Activated naive CD8-positive, alpha-beta T cell treated with anti-CD3 and anti-CD28 coated beads for 36 hours (primary cell): ENCODE measurements at places on chromosomes 7 and 10. TPM values are rescaled to one million over a fixed set of nuclear protein-coding genes. Genes with fewer than 3 reads are reported as not detected.

CALCR gene
- not detected for total RNA-seq

GPR37 gene
- total RNA-seq, result not detected

SFTPA1 gene
- total RNA-seq, result not detected

HOXA2 gene
- not detected for total RNA-seq

RBP3 gene
- not detected for total RNA-seq

NUTM2E gene
- not detected for total RNA-seq

EN2 gene
- not detected for total RNA-seq

SLC18A3 gene
- not detected for total RNA-seq

DNA sequence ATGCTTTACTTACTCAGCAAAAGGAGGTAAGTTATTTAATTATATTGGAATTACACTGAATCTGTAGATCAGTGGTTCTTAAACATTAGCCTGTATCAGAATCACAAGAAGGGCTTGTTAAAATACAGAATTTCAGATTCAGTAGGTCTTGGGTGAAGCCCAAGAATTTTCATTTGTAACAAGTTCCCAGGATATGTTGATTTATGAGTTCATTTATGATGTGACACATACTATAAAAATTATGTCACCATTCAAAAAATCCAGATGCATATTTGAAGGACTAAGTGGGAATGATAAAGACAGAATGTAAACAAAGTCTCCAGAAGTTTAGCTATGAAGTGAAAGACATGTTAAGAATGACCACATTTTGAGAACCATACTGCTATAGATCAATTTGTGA, 52.3 kb downstream of the HECTD2 start:
- no peaks in the 10 kb centered on the region for H3K27me3 ChIP-seq
- H3K4me1 ChIP-seq, result no peaks in the 10 kb centered on the region
- DNase-seq, result no peak
- no peak overlapping the region for H3K4me3 ChIP-seq
- no peak overlapping the region for H3K27ac ChIP-seq

DNA sequence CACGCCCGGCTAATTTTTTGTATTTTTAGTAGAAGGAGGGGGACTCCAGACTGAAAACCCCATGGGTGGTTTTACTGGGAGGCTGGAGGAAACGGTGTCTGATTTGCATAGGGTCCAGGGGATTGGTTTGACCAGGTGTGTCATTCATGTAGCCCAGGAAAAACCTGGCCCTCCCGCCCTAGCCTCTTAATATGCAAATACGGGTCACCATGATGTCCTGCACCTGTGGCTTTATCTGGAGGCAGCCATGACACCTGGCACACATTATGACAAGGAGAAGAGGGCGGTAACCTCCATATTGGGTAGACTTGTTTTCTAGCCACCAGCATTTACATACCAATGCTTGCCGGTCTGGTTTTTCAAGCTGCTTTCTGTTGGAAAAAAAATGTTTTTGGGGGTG, 68.0 kb downstream of the TRIL start:
- no peak for DNase-seq
- no peak overlapping the region for H3K27ac ChIP-seq
- no peaks in the 10 kb centered on the region for H3K36me3 ChIP-seq
- no peaks in the 10 kb centered on the region for H3K4me1 ChIP-seq
- no peak overlapping the region for H3K4me3 ChIP-seq
- H3K27me3 ChIP-seq, result peaks cover 20% of the 10 kb centered on the region

DNA sequence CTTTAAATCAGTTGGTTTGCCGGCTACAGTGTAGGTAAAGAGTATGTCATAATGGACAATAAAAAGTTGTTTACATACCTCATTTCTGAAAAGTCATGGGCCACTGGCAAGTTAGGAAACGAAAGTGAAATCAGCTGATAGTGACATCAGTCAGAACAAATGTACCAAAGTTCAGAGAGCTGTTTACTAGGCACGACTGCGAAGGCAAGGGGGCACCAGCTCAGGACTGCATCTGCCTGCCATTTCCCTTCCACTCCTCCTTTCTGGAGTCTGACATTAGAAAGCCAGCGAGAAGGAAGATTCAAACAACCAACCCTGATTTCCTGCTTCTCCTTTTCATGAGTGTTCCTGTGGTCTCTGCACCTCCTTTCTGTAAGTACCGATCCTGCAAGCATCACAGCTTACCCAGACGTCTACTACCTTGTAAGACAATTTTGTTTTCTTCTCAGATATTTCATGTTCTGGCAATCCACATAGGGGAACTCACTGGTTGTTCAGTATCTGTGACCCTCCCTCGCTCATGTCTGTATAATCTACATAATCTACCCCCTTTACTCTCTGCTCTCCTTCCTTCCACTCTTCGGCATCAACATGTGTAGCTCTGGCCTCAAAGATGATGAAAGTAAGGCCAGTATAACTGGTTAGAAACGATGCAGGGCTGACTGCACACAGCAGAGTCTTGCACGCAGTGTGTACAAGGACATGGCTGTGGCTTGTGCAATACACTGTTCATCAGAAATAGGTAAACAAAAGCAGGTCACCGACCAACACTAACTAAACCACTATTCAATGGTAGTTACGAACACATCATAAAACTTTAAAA, at the start of gene TMEM140:
Gene TMEM140, plus strand, starts transcription at position 174 of the 823 bp plus-strand sequence. CDS start 16,370 bp downstream, outside the sequence.
- no peaks in the 10 kb centered on the region for H3K27me3 ChIP-seq

DNA sequence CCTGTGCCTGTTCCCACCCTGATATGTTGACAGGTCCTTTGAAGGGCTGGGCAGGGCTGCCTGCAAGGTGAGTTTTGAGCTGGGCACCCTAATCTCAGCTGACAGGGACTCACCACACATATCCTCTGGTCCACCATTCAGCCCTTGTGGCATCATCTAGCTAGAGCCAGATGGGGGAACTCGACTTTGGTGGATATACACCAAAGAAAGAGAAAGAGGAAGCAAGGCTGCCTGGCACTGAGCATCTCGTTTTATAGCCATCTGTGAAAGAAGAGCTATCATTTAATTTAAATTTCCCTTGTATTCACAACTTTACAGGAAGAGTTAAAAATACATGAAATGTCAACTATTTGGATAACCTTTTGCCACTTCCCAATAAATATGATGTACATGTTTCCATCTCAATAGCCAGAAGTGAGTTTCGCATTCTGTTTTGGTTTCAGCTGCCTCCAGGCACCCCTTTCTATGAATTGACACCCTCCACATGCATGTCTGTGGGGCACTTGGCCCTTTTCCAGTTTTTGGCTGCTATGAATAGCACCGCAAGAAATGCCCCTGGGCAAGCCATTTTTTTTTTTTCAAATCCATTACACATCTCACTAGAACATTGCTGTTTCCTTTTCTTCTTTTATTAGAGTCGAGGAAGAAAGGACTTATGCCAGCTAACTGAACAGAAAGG, 22.9 kb upstream of the GRB10 start:
- H3K36me3 ChIP-seq, result no peaks in the 10 kb centered on the region
- no peak overlapping the region for H3K4me3 ChIP-seq
- peaks cover 13% of the 10 kb centered on the region for H3K27me3 ChIP-seq
- no peak overlapping the region for H3K27ac ChIP-seq

- no peak overlapping the region for H3K27ac ChIP-seq
- no peaks in the 10 kb centered on the region for H3K36me3 ChIP-seq
- peak overlapping the region; percentile 59 for H3K4me3 ChIP-seq
- peaks cover 33% of the 10 kb centered on the region for H3K27me3 ChIP-seq
- no peak for DNase-seq
Measured at GRCh38 chr7:69599955-69600709, 1.9 kb downstream of the AUTS2 start.

DNA sequence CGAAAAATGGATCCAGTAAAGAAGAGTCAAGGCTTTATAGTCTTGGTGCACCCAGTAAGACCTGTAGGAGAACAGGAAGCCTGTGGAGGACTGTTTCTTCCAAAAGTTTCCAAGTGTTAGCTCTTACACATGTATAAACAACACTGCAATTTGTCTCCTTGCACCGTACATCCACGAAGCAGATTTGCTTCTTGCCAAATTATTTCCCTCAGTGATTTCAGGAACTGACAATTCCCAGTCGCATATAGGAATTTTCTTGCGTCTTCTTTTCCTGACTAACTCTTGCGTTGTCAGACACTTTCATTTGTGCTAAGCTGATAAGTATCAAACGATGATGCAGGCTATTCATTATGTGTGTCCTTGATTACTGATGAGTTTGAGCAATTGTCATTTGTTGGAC, 182.1 kb downstream of the PKD1L1 start:
- no peak overlapping the region for H3K27ac ChIP-seq
- no peak for DNase-seq
- no peaks in the 10 kb centered on the region for H3K4me1 ChIP-seq
- H3K4me3 ChIP-seq, result no peak overlapping the region

GRCh38 chr7:13551503-13551902, 438.0 kb downstream of the ETV1 start:
- no peak overlapping the region for H3K4me3 ChIP-seq
- H3K4me1 ChIP-seq, result no peaks in the 10 kb centered on the region
- no peak for DNase-seq

- no peak overlapping the region for H3K4me3 ChIP-seq
- no peaks in the 10 kb centered on the region for H3K4me1 ChIP-seq
- no peak overlapping the region for H3K27ac ChIP-seq
- H3K27me3 ChIP-seq, result no peaks in the 10 kb centered on the region
- no peaks in the 10 kb centered on the region for H3K36me3 ChIP-seq
Measured at GRCh38 chr7:125316466-125316865, 386.8 kb upstream of the POT1 start.

- no peaks in the 10 kb centered on the region for H3K36me3 ChIP-seq
- DNase-seq, result no peak
- no peaks in the 10 kb centered on the region for H3K4me1 ChIP-seq
- H3K4me3 ChIP-seq, result no peak overlapping the region
Measured at GRCh38 chr10:33273295-33274002, 61.0 kb downstream of the NRP1 start.

DNA sequence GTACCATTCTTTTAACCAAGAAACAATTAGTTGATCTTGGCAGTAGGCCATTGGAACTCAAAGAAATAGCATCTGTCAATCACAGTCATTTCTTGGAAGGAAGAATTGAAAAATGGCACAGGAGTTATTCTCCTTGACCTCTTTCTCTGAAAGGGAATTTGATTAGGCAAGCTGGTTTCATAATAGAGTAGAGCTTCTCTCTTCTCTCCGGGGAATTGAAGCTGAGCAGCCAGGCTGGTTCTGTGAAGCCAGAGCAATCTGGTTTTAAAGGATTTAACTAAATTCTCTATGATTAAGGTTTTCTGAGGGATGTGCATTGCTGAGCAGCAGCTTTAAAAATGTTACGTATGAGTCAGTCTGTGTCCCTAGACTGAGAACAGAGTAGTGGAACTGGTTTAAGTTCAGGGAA, 70.2 kb downstream of the AHCYL2 start:
- no peaks in the 10 kb centered on the region for H3K4me1 ChIP-seq
- H3K36me3 ChIP-seq, result no peaks in the 10 kb centered on the region
- no peaks in the 10 kb centered on the region for H3K27me3 ChIP-seq

DNA sequence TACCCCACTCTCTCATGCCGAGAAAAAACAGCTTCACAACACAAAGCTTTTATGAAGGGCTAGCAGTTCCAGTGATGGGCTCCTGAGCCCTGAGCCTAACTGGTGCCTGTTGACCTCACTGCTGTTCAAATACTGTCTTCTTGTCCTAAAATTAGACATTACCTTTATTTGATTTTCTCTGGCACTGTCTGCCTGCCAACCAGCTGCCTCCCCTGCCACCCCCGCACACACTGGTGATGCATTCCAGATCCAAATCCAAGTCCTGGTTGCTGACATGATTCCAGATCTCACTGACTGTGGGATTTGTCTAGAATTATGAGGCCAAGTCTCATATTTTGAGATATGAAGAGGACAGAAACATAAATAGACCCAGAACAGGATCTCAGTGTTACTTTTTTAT, 816.2 kb downstream of the NRG3 start:
- H3K4me1 ChIP-seq, result no peaks in the 10 kb centered on the region
- H3K27ac ChIP-seq, result no peak overlapping the region
- no peaks in the 10 kb centered on the region for H3K36me3 ChIP-seq
- H3K4me3 ChIP-seq, result no peak overlapping the region
- H3K27me3 ChIP-seq, result no peaks in the 10 kb centered on the region

DNA sequence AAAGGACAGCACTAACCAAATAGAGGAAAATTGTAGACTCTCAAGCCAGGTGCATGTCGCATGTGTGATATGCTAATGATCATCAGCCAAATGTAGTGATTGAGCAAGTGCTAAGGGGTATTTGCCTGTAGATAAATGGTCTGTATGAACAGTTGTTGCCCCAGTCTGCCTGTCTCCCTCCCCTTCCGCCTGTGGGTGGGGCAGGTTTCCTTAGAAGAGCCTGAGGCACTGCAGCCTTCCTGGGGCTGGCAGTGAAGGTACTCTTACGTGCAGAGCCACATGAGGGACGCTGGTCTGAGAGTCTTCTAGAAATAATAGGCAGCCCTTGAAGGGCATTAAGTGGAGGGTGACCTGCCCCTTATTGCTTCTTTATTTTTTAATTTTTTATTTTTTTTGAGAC, 152.1 kb downstream of the SNX10 start:
- no peaks in the 10 kb centered on the region for H3K4me1 ChIP-seq
- no peak overlapping the region for H3K27ac ChIP-seq
- no peak for DNase-seq
- no peaks in the 10 kb centered on the region for H3K36me3 ChIP-seq

DNA sequence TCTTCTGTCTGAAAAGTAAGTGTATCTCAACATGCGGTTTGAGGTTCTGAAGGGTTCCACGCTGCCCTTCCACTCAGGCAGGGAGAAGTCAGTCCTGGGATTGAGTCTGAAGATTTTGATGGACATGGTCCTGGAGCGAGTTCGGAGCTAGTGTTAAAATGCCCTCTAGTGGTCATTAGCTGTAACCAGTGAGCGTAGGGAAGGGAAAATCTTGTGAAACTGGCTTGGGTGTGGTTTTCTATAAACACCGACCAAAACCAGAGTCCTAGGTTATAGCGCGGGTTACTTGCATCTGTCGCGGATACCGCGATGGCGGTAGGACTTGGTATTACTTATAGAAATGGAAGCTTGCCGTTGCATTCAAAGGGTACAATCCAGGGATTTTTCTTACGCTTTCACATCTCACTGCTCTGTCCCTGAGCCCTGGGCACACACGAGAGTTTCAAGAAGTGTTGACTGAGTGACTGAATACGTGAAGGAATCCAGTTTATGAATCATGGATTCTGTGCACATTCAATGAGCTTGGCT, 348.2 kb upstream of the C7orf33 start:
- H3K27me3 ChIP-seq, result peaks cover 33% of the 10 kb centered on the region
- no peaks in the 10 kb centered on the region for H3K36me3 ChIP-seq
- no peak for DNase-seq
- no peak overlapping the region for H3K27ac ChIP-seq
- H3K4me1 ChIP-seq, result peaks cover 1% of the 10 kb centered on the region
- no peak overlapping the region for H3K4me3 ChIP-seq

- no peaks in the 10 kb centered on the region for H3K27me3 ChIP-seq
- no peaks in the 10 kb centered on the region for H3K4me1 ChIP-seq
- H3K27ac ChIP-seq, result no peak overlapping the region
Measured at GRCh38 chr10:78197628-78198272, 164.1 kb downstream of the RPS24 start.

- no peaks in the 10 kb centered on the region for H3K27me3 ChIP-seq
- H3K4me3 ChIP-seq, result no peak overlapping the region
- no peak for DNase-seq
Measured at GRCh38 chr10:37314862-37315261, 189.5 kb downstream of the ANKRD30A start.
